Activated CD4-positive, alpha-beta T cell treated with anti-CD3 and anti-CD28 coated beads for 4 hours (primary cell): ENCODE measurements at places on chromosomes 2 and 18.

DNA sequence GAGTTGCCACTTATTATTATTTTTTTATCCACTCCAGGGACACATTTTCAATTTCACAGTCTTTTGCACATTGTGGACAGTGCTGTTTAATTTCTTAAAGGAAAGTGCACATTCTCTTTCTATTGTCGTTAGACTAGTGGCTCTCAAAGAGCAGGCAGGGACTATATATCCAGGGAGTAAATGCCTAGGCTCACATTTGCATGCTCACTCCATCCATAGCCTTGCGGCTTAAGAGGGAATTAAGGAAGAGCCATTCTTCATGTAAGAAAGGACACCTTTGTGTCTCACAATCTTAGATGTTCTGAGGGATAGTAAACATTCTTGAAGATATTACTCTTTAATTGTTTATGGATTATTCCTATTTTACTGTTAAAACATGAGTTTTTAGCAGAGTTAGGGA lies 70.8 kb downstream of the FIGN start:
- DNase-seq = no peak

GRCh38 chr2:21657445-21657844 lies 533.7 kb downstream of the TDRD15 start:
- DNase-seq = no peak

DNA sequence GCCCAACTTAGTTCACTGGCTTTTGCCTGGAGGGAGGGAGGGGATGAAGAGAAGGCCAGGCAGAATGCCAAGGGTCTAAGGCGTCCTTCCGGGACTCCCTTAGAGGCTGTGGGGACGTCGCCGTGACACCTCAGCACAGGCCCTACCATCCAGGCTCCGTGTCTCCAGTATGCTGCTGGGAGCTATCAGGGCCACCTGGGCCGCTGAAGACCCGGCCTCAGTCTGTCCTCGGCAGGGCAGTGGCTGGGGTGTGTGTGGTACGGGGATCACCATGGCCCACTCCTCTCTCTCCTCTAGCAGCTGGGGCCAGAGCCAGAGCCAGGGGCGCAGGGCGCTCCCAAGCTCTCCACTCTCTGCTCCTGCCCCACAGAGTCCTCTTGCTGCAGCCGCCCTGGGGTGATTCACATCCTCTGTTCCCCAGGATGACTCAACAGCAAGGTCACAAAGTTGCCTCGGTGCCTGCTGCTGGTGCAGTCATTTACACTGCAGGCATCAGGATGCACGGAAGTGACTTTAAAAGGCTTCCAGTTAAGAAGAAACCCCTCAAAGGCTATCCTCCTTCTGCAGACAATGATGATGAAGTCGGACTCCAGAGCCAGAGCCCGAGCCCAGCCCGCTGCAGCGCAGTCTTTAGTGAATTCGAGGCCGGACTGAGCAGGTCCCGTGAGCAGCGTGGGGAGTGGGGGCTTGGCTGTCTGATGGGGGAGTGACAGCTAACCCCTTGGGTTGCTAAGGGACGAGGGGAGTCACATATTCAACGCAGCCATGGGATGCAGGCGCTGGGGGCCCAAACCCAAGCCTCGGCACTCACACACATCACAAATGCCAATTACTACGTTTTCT lies 31.9 kb downstream of the SNORC start:
- DNase-seq = no peak

- DNase-seq = no peak
These were observed 190.4 kb downstream of the PLCL1 start for GRCh38 chr2:197994751-197995150.

- DNase-seq = no peak
These were observed 4.2 kb upstream of the USP14 start for GRCh38 chr18:154151-154550.
